ENCODE measurements at places on chromosomes 16 and 17.

DNA sequence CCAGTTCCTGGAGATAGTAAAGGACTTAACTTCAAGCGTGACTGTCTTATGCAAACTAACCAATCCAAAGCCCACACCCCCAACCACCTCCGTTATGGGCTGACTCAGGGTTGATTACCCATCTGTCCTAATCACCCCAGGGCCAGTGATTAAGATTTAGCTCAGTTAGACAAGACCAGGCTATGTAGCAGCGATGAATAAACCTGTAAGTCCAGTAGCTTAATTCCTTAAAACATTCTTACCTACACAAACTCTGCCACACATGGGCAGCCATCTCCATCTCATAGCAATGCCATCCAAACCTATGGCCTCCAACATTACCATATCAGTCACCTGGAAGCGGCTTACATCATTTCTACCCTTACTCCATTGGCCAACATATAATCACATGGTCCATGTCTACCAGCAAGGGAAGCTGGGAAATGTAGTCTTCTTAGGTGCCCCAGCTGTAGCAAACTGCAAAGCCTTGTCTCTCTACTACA lies 266.7 kb downstream of the SHISA9 start:
- no peak for DNase-seq

DNA sequence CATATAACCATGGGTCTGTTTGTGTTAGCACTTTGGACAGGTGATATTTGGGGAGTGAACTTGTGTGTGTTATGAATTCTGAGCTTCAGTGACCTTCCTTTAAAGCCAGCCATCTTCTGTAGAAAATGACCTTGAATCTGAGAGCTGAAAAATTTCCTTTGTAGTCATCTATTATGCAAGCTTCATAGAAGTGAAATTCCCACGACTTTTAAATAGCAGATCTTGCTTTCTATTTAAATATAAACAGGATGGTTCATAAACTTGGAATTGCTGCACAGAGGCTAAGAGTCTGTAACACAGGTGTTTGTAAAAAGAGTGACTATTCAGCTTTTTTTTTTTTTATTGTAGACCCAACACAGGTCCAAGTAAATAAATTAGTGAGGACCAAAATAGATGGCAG lies 85.5 kb downstream of the MARCHF10 start:
- DNase-seq = no peak

DNA sequence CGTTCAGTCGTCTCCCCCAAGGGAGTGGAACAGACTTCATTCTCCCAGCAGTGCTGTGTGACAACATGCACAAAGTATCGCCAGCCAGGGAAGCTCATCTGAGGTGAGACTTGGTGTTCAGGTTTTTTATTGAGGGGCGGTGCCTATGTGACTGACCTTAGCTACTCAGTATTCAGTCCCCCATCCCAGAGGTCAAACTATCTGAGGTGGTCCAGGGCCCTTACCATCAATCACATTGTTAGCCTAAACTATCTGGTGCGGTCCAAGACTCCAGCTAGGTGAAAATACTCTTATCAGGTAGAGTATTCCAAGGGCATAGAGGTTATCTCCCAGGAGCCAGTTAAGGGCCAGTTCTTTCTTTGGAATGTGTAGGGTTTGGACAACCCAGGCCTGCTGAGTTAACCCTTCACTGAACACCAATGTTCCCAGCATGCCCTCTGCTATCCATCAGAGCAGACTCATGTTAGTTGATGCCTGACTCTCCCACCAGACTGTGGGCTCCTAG lies 5.4 kb upstream of the CACNG1 start:
- no peak for DNase-seq

DNA sequence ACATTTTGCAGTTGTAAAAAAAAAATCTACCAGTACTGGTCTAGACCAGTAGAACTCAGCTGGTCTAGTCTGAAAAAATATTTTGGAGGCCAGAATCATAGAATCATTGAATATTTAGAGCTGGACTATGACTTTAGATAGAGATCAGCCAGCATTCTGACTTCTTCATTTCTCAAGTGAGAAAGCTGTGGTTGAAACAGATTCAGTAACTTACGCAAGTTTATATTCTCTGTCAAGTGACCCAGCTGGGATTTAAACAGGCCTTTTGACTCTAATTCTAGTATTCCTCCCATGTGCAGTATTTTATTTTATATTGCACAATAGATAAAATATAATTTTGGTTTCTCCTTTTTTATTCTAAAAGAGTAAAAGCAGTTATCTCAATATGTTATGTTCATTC lies 4.9 kb downstream of the TNRC6A start:
- no peak for DNase-seq

GRCh38 chr16:79367822-79368221 lies 232.7 kb downstream of the MAF start:
- no peak for DNase-seq

DNA sequence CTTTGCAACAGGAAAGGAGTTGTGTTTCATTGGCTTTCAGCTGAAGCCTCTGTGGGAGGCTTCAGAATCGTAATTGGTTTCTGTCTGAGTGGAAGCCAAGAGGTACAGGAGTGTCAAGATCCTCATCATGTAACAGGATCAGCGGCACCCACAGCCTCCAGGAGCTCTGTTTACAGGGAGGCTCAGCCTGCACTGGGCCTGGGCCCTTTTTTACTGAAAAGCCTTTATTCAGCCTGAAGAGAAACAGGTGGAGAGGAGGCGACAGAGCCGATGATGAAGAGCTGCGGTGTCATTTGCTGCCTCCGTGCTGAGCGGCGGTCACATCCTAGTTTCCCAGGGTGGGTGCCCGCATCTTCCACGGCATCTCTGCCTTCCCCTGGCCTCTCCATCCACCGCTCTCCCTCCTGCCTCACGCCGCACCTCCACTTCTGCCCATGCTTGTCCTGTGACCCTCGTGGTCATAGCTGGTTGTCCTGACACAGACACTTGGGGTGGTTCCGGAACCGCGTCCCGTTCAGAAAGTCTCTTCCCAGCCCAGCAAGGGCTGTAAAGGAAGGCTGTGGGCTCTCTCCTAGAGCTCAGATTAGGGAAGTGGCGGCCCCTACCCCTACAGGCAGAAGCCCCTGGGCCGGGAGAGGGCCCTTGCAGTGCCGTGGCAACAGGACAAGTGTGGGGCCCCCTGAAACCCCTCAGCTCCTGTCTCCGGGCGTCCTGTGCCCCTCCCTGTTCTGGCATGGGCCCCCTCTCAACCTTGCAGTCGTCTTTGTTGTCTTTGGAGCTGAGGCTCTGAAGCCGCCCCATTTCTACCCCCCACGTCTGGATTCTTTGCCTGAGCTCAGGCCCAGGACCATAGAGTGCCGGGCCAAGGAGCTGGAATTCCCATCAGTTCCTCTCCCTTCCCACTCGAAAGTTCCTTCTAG lies 53.9 kb upstream of the CHMP6 start:
- no peak for DNase-seq

GRCh38 chr16:72172105-72173034 lies at the start of gene PMFBP1:
Gene PMFBP1, minus strand, starts transcription at chr16:72172155. Its CDS starts 947 bp downstream, at chr16:72171208.
- no peak for DNase-seq

DNA sequence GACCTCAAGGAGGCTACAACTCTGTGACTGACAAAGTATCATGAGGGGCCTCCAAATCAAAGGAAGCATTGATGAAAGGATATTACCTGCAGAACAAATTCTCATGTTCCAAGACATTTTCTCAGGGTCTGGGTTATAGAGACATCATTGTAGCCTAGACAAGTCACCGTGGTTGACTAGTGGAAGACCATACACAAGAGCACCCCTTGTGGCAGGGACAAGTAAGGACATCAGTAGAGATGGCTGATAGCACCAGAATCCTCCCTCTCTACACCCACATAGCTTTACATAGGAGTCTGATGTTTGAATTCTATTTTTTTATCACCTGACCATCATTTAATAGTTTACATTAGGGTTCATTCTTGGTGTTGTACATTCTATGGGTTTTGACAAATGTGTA lies 32.5 kb upstream of the CDH8 start:
- no peak for DNase-seq

- no peak for DNase-seq
These were observed 67.9 kb upstream of the MARCHF10 start for GRCh38 chr17:62876063-62876462.

DNA sequence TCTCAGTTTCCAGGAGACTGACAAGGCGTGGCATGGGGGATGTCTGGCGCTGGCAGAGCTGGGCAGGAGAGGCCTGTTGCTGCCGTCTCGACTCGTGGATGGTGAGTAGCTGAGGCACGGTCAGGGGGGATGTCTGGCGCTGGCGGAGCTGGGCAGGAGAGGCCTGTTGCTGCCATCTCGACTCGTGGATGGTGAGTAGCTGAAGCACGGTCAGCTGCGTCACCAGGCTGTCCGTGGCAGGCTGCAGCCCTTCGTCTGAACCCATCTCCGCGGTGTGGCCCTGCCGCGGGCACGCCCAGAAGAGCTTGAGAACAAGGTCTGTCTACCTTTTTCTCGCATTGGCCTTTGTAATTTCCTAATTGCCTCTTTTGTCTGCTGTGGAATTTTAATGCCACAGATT lies 25.0 kb downstream of the ZNF750 start:
- DNase-seq = no peak

DNA sequence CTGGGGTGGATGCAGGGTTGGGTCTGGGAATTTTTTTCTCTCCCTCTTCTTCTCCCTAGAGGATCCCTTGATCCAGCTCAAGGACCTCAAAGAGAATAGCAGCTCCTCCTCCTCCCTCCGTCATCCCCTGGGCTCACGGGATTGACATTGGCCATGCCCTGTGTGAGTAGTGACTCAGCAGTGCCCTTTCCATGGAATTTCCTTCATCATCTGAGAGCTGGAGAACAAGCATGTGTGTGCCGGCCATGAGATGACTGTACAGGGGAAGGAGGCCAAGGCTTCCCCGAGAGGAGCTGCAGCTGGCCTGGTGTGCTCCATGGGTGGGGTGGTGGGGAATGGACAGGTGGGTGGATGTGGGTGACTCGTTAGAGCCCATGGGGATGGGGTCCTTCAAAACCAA lies 8.9 kb upstream of the WSCD1 start:
- DNase-seq = peak; percentile 36

DNA sequence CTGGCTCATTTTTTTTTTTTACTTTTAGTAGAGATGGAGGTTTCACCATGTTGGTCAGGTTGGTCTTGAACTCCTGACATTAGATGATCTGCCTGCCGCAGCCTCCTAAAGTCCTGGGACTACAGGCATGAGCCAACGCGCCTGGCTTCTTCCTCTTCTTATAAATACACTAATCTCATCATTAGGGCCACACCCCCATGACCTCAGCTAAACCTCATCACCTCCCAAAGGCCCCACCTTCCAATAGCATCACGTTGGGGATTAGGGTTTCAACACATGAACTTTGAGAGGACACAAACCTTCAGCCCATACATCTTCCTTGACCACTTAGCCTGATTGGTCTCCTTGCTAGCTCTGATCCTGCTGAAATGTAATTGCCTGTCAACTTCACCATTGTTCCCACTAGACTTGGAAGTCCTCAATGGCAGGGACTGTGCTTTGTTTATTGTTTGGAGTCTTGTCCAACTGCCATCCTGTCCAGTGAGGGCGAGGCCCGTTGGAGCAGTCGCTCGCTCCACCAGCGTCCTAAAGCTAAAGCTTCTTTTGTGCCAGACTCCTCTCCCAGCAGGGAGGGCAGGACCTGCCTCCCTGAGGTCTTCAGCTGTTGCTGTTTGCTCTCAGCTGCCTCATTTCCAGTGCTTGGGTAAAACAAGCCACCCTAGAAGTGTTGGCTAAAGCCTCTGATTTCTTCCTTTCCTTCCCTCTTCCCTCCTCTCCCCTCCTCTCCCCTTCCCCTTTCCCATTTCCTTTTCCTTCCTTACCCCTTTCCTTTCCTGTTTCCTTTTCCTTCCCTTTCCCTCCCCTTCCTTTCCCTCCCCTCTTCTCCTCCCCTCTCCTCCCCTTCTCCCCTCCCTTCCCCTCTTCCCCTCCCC lies 85.3 kb downstream of the HAPSTR1 start:
- no peak for DNase-seq

- no peak for DNase-seq
These were observed 238.9 kb downstream of the TOX3 start for GRCh38 chr16:52308051-52308450.

- no peak for DNase-seq
These were observed 188.7 kb downstream of the MYO1D start for GRCh38 chr17:32688221-32688620.

- DNase-seq = no peak
These were observed 14.6 kb upstream of the KCNJ16 start for GRCh38 chr17:70060415-70060814.

DNA sequence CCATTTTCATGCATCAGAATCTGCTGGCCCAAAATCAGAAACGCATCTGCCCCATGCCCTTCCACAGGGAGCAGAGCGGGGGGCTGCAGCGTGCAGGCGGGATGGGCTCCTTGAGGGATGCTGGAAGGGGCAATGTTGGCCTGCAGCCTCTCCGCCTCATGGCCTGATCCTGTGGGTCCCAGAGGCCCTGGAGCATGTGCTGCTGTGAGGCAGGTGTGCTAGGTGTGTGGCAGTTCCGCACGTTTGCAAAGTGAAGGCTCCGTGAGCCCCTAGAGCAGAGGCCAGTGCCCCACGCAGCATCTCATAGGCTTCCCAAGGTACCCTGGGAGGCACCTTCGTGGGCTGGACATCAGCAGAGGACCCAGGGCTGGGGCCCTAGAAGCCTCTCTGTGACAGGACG lies 36.4 kb upstream of the CDH15 start:
- DNase-seq = no peak

GRCh38 chr17:43591001-43591400 lies 44.9 kb upstream of the ETV4 start:
- no peak for DNase-seq

- no peak for DNase-seq
These were observed 16.8 kb downstream of the TCF25 start for GRCh38 chr16:89890200-89890599.

GRCh38 chr16:27991876-27992275 lies 71.6 kb downstream of the GSG1L start:
- DNase-seq = no peak

DNA sequence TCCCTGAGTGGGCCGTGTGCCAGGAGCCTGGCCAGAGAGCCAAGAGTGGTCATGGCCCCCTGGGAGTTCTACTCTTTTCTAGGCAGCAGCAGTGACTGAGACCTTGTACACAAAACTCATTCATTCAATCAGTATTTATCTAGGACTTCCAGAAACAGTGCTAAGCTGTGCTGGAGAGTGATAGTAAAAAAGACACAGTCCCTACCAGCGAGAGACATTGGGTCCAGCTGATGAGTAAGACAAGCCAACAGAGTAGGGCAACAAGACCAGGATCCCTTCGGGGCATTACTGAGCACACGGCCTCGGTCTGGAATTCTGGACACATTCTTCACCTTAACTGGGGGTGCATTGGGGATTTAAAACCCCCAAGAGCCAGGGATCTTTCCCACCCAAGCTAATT lies 20.2 kb downstream of the CBX4 start:
- no peak for DNase-seq

DNA sequence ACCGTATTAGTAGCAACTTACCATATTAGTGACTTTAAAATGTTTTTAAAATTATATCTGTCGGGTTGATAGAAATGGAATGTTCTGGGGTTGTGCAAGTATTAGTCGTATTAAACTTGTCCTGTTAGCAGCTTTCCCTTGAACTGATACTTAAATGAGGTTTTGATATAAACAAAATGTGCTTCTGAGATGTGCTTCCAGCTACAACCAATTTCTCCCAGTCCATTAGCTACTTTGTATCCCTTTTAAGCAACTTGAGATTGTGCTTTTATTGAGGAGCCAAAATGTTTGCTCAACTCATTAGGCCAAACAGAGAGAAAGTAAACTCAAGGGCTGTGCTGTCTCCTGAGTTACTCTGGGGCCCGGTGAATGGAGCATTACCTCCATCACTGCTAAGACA lies 255.0 kb upstream of the RBFOX1 start:
- no peak for DNase-seq
